Myocyte (in vitro differentiated cells): ENCODE measurements at places on chromosomes 16 and 17.

DNA sequence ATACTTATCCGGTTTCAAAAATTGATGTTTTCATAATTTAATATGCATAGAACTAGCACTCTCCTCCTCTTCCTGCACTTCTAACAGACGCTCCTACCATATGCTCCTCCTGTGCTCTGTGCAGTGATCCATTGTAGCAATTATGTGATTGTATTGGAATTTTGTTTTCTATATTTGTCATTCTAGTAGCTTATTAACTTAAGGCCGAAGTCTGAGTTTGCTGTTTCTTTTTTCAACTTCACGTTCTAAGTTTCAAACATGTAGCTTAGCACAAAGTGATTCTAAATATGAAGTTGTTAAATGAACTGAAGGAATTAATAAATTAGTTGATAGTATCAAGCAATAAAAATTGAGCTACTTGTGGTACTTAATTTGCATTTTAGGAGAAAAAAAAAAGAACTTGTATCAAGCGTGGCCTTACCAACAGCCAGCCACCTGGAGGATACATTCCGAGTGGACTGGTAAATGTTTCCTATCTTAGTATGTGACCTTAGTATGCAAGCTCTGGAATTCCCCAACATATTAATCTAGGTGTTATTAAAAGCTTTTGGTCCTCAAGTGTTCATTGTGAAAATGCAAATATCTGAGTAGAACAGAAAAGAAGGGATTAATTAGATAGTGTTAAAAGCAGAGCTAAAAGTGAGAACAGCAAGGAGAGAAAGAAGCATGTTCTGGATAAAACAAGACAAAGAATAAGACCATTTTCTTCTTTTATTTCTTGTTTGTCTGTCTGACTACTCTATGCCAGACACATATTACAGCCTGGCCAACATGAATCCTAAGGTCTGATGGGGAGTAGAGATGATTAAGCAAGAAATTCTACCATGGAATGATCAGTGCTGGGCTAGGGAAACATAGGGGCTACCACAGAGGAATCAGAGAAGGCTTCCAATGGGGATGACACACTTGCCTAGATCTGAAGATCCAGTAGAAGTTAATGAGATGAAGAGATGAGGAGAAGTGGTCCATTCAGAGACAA is 290.4 kb upstream of the MON1B start:
- no peak for DNase-seq

GRCh38 chr16:3076577-3076976 is 11.1 kb downstream of the IL32 start:
- DNase-seq: no peak

DNA sequence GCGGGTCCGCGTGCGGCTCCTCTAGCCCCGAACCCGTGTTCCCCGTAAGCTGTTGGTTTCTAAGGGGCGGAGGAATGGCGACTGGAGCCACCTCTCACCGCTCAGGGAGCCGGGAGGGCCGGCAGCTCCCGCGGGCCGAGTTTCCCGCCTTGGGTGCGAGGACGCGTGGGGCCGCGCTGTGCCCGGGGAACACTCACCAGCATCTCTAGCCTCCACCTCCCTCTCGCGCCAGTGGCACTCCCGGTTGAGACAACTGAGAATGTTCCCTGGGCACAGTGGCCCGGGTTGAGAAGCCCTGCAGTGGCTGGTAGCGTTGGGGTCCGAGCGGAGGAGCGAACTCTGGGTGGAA is 560 bp downstream of the TELO2 start:
- DNase-seq: peak; percentile 23

- DNase-seq: no peak
These were observed 101.7 kb downstream of the MAP2K6 start for GRCh38 chr17:69516225-69516624.
